Stimulated activated CD4-positive, alpha-beta T cell treated with anti-CD3 and anti-CD28 coated beads, Interleukin-12 subunit alpha, Interleukin-12 subunit beta, amount 100 ng/mL, for 24 hours (primary cell): ENCODE measurements at places on chromosomes 4 and X.

GRCh38 chr4:40070387-40070786 lies 13.7 kb downstream of the N4BP2 start:
- DNase-seq = no peak

DNA sequence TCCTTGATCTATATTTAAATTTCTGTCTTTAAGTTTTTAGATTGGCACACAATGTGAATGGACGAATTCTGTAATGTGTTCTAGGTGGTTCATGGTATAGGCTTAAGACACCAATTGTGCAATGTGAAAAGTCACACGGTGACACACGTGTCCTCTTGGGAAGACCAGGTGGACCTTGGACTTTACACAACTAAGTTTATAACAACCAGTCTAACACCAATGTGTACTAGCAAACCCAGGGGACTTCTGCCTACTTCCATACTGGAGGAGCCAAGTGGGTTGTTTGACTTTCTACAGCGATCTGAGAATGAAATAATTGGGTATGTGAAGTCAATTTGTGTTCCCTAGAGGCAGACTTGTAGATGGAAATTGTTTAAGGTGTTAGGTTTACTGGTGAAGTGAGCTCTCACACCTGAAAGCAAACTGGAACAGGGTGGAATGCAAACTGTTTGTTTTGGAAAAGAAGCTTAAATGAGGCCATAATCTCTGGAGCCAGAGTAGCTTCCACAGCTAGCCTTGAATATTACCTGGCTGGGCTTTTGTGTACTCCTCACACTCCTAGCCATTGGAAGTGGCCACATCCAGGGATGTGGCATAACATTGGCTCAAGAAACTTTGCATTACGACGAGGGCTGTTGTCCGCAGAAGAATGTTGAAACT lies 45.9 kb upstream of the WDR1 start:
- no peak for DNase-seq

- no peak for DNase-seq
Observed at GRCh38 chr4:150769845-150770244, 187.9 kb downstream of the MAB21L2 start.

DNA sequence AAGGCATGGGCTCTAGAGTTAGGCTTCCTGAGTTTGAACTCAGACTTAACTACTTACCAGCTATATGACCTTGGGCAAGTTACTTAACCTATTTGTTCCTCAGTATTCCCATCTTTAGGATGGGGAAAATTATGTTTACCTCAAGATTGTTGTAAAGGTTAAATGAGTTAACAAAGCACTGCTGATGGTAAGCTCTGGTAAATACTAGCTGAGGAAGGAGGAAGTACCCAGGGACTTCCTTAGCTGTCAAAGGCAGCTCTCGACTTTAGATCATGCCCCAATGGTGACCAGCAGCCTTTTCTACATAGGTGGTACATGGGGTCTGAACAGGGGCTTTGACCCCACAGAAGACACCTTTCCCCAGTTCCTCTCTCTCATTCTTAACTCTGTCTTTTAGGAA lies 20.1 kb downstream of the ATP7A start:
- no peak for DNase-seq

DNA sequence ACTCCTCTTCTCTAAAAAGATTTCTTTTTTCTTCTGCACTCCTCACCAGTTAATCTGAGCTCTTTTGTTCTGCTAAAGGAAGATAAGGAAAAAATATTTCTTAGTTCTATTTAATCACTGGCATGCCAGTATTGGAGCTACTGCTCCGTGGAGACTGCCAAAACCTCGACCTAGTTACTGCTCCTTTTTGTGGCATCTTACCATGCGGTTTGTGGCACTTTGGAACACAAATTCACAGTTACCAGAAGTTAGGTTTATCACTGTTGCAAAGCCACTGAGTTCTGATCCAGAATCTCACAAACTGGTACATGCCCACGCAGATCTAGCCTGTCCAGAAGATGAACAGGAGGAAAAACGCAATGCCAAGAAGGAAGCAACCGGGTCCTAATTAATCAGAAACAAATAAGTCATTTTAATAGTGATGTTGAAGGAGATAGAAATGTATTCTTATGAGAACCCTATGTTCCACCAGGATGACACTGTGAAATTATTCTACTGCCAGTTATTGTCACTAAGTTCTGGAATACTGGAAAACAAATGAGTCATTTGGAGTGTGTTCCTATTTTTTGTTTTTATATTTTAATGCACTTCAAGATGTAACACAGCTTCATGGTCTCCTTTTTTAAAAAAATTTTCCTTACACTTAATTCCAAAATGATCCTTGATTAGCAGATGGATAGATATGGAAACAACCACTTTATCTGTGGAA lies 106.7 kb upstream of the GK2 start:
- no peak for DNase-seq

DNA sequence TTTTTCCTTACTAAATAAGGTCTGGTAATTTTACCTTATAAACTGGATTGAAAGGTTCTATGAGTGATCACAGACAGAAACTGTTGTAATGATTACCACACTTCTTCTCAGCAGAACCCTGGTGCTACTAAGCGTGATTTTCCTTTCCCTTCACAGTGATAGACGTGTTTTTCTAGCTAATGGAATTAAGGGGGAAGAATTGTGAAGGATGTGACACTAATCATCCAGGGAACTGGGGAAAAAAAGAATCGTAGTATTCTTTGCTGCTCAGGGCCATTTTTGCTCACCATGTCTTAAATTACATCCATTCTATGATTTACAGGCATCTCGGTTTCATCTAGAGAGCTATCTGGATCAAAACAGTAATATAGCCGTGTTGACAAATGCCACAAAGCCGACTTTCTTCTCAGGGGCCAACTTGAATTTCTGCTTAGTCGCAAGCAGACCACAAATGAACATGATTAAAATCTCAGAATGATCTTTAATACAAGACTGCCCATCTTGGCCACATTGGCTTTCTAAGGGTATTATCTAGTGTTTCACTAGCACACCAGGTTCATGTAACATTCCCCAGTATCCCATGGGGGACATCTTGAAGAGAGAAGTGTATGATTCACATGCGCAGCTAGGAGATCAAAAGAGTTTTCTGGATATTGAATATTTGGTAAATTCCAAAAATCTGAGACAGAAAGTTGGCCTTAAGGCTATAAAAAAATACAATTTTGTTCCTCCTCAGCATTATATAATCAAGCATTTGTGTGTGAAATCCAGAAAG lies 154.0 kb downstream of the UGT8 start:
- no peak for DNase-seq

DNA sequence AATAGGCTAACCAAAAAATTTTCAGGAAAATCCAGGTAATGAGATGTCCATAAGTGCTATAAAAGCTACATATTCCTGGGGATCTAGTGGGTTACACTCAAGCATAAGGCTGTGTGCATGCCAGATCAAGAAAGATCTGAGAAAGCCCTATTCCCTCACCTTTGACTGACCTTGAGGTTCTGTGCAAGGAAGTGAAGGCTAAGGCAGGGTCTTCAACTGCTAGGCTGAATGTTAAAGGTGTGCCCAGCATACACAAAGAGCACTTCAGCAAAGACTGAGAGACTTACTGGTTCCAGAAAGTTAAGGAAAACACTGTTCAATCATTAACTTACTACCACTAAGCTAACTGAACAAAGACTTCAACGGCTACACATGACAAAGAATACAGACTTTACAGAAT lies 269.7 kb downstream of the GPC3 start:
- DNase-seq = no peak

- no peak for DNase-seq
Observed at GRCh38 chr4:141713771-141714445, 77.5 kb downstream of the IL15 start.

- DNase-seq = no peak
Observed at GRCh38 chr4:55364691-55365344, 18.8 kb downstream of the SRD5A3 start.

DNA sequence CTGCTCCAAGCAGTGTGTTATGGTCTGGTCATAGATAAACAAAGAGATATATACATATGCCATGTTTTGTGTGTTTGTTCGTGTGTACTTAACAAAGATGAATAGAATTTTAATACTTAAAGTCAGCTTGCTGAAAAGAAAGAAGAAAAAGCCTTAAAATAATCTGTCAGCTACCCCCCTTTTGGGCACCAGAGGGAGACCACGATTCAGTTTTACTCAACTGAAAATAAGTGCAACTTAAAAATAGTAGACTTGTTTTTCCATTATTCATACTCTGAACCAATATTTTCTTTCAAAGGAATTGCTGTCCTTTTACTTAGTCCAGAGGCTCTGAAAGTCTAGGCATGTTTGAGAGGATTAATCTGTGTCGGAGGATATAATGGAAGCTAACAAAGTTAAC lies 181.7 kb upstream of the AGTR2 start:
- DNase-seq = no peak

DNA sequence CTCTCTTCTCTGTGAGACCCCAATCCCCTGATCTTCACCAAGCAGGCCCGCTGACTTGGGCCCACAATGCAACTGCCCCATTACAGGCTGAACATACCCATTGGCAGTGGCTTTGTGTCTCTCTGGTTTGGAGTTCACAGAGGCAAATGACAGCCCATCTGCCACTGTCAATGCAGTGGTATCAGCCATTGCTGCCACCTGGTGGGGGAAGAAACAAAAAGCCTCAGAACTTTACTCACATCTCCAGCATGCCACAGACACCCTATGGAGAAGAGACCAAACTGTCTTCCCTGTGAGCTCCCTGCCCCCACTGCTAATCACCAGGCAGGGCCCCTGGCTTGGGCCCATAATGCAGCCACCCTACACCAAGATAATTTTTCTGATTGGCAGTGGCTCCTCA lies 729.3 kb upstream of the ACTRT1 start:
- peak; percentile 2 for DNase-seq

DNA sequence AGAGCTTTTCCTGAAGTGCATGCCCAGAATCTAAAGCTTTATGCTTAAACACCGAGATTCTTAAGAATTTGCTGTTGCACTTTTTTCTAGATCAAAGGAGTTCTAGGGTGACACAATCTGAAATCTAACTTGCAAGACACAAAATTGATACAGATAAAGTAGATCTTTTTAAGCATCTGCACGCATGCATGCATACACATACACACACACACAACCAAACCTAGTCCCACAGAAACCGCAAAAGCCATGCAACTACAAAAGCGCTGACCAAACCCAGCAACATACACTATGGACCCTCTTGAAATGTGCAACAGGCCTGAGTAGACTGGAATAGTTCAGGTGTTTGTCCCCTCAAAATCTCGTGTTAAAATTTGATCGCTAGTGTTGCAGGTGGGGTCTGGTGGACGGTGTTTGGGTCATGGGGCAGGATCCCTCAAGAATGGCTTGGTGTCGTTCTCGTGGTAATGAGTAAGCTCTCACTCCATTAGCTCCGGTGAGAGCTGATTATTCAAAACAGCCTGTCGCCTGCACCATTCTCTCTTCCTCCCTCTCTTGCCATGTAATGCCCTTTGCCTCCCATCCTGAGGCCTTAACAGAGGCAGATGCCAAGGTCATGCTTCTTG lies 52.7 kb downstream of the IRF2 start:
- DNase-seq = no peak

DNA sequence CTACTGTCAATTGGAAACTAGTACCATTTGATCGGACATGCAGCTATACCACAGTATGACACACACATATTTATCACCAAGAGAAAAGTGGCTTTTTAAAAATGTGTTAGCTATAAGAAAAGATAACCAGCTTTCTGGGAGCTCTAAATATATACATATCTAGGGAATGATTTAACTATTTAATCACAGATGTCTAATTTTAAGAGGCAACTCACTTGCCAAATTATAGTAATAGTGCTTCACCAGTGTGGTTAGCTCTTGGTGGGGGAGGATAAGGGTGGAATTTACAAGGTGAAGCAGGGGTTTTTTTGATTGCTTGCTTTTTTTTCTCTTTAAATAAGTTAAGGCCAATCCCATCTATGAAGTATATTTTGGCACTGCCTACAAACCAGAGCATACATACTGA lies 547.7 kb upstream of the DIPK2B start:
- no peak for DNase-seq

GRCh38 chr4:72319601-72320021 lies 249.4 kb downstream of the ADAMTS3 start:
- no peak for DNase-seq

GRCh38 chr4:168882650-168883233 lies 127.3 kb downstream of the CBR4 start:
- no peak for DNase-seq

DNA sequence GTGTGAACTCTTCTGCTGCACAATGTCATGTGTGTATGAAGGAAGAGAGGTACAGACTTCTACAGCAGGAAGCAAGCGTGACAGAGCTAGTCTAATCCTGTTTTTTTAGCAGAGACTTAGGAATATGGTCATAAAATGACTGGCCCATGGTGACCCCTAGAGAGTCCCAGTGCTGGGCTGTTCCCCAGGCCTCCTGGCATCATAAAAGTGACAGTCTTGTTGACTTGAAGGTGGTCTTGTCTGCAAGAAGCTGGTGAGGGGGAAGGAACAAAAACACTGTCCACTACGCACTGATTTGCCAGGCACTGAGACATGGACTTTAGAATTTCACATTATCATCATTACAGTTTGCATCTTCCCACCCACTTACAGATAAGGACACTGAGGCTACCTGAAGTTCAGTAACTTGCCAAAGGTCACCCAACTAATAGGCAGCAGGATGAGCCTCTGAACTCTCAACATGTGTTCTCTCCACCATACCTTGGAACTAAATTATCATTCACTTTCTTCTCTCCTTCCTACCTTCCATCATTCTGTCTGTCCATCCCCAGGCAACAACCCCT lies 63.0 kb downstream of the HADH start:
- DNase-seq = no peak

DNA sequence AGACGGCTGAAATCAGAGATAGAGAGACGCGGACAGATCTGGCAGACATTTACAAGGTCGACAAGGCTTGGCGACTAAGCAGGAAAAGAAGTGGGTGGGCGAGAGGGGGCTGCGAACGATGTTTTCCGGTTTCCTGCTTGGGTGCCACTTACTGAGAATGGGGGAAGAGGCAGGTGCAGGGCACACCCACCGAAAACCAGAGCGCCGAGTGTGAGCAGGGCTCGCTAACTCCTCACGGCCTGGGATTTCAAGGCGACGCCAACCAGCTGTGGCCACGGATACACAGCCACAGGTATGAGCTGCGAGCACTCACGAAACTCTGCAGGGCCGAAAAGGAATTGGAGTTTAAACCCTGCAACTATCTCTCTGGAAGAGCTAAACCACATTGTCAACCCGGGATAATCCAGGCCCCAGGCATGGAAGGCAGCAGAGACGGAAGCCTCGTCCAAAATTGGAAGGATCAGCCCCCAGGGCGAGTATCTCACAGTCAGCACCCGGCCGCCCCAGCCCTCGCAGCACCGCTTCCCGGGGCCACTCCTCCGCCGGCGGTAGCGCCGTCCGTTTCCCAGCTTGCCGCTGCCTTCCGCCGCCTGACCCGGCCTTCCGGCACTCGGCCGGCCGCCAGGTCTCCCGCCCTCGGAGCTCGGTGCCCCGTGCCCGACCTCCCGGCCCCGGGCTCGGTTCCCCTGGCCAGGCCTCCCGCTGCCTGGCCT lies 778 bp downstream of the CASP3 start:
- DNase-seq = peak; percentile 32

DNA sequence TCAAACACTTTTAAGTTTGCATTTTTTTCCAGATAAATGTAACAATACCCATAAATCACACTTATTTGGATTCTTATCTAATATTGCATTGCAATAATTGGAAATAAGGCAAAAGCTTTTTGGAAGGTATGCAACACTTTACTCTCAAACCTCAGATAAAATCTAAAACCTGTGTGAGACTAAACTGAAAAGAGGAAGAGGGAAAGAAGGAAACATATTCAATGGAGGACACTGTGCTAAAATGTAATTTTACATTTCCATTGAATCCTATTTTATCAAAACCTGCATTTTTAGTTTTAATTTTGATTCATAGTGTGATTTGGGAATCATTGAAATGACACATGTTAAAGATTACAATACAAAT lies 99.4 kb downstream of the HPGD start:
- DNase-seq = no peak

GRCh38 chr4:16192631-16193518 lies 33.4 kb downstream of the TAPT1 start:
- no peak for DNase-seq
